Stimulated activated CD4-positive, alpha-beta T cell treated with anti-CD3 and anti-CD28 coated beads, Interleukin-2, amount 100 ng/mL, for 4 hours (primary cell): ENCODE measurements at places on chromosomes 7 and 10.

DNA sequence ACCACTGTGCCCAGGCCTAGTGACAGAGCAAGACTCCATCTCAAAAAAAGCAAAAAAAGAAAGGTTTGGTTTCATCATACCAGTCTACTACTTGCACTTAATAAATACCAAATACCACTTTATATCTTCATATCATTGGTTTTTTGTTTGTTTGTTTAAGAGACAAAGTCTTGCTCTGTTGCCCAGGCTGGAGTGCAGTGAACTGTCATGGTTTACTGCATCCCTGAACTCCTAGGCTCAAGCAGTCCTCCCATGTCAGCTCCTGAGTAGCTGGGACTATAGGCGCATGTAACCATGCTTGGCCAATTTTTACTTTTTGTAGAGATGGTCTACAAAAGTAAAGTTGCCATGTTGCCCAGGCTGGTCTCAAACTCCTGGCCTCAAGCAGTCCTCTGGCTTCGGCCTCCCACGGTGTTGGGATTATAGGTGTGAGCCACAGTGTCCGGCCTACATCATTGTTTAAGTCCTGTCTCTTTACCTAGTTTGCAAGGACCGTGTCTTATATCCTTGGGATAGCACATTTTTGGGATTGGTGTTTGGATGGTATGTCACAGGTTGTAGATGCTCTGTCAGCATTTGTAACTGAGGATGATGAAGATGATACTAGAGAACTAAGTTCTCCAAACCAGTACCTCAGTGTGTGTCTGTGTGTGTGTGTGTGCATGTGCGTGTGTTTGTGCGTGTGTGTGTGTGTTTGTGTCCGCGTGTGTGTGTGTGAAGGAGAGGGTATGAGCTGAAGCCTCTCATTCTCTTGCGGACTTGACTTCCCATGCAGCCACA, 9.3 kb downstream of the LMTK2 start:
- no peak for DNase-seq

GRCh38 chr7:47804767-47805545, 143.3 kb downstream of the PKD1L1 start:
- no peak for DNase-seq

- no peak for DNase-seq
Observed at GRCh38 chr10:44898665-44899064, 12.5 kb upstream of the TMEM72 start.

DNA sequence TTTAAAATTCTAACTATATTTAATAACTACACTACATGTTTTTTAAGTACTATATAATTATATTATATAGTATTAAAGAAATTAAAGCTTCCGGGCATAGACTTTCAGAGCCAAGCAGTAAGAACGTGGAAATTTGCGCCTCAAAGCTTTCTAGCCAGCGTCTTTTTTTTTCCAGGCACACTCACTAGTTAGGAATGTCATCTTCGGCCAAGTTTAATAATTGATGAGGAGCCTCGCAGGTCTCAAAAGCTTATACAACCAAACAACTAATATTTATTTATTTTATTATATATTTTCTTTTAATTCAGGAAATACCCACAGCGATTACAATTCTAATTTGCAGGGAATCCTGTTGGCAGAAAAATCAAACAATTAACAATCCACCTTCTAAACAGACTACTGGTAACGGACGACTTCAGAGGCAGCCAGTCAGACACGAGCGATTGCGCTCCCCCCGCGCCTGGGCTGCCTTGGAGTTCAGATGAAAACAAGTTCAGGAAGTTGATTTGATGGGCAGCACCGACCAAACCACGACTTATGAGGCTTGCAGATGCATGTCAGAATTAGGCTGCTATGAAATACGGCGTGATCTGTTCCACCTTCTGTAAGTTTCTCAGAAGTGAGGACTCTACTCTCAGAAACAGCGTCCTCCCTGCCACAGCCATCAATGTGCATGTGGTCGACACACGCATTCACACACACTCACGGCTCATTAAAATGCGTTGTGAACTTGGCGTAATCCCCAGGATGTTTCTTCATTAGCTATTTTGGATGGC, 431.8 kb upstream of the MGMT start:
- DNase-seq, result peak; percentile 22

- DNase-seq, result no peak
Observed at GRCh38 chr7:27737616-27738015, 2.3 kb upstream of the TAX1BP1 start.

DNA sequence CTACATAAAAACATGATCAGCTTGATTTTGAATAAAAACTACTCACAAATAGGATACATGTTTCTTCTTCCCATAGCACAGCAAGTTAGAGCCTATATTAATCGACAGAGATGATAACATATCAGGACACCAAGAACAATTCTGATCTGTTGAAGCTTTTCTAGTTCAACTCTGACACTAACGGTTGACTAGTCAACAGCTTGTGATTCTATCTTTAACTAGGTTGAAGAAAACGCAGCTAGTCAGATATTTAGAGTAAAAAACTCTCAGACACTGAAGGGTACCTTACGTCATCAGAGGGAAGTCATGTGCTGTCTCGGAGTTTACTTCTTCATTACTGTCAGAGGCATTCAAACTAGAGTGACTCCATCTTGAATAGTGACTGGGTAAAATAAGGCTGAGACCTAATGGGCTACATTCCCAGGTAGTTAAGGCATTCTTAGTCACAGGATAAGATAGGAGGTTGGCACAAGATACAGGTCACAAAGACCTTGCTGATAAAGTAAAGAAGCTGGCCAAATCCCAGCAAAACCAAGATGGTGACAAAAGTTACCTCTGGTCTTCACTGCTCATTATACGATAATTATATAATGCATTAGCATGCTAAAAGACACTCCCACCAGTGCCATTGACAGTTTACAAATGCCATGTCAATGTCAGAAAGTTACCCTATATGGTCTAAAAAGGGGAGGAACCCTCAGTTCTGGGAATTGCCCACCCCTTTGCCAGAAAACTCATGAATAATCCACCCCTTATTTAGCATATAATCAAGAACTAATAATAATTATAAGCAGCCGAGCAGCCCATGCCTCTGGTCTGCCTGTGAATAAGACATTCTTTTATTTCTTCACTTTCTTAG, 21.3 kb downstream of the CCDC71L start:
- DNase-seq, result no peak

GRCh38 chr7:23333671-23334246, 34.6 kb downstream of the MALSU1 start:
- DNase-seq, result no peak

DNA sequence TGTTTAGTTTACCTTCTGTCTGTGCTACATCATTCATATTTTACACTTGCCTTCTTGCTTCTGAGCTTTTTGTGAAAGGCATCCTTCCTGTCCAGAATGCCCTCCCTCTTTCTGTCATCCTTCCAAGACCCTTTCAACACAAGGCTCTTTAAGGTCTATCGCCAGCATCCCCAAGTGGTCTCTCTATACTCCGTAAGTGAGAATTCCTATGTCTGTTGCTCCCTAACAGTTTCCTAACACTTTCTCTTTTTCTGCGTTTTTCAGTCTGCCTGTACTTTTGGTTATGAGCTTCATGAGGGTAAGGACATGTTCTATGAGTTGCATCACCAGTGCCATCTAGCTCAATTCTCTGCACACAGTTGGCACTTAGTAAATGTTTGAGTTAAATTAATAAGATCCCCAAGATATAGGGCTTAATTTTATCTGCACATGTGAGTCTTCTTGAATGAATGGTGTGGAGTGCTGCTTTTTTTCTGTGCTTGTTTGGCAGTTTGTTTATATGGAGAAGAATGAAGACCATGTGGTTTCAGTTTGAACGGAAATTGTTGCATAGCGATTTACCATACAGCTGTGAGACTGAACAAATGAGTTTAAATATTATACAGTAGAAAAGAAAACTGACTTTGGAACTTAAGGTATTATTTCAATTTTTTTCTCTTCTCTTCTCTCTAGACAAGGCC, 29.4 kb downstream of the RABGEF1 start:
- DNase-seq, result no peak

DNA sequence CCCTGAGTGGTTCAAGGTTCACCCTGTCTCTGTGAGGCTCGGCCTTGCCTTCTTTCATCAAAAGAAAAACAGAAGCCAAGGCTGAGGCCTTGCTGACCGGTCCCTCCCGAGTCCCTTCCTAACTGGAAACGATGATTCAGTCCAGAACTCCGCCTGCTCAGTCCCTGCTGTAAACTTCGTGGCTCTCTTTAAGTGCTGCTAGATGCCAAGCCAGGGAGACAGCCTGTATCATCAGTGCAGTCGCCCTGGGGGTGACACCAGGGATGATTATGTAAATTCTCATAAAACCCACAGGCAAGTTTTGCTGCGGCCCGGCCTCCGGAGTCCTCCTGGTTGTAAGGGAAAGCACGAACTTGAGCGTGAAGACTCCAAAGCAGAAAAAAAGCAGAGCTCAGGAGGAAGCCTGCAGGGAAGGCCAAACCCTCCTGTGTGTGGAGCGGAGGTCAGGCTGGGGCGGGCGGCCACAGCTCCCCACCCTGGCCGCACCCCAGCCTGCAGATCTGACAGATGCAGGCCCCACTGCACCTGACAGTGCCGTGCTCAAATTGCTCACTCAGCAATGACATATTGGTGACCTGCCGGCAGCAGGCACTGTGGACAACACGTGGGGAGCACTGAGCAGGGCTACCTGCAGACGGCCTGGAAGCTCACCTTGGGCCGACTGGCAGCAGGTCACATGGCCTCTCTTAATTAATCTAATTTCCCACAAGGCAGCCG, 123.4 kb downstream of the DYNC2I1 start:
- DNase-seq, result no peak

DNA sequence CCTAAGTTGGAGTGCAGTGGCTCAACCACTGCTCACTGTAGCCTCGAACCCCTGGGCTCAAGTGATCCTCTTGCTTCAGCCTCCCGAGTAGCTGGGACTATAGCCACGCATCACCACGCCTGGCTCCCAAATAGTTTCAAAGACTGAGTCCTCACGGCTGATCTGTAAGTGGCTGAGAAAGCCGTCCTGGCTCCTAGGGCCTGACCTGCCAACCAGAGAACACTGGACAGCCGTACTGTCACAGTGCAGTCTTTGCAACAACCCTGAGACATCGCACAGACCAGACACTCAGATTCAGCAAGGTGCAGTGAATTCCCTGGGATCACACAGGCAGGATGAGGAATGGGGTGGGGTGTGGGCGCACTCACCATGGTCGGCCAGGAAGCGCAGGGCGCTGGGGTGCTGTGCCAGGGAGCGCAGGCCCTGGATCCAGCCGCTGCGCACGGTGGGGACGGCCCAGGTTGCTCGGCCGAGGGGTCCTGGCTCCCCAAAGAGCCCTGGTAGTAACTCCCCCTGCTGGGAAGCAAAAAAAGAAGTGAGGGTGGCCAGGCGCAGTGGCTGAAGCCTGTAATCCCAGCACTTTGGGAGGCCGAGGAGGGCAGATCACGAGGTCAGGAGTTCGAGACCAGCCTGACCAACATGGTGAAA, 10.7 kb downstream of the BRAT1 start:
- no peak for DNase-seq

GRCh38 chr7:69674701-69675182, 76.5 kb downstream of the AUTS2 start:
- DNase-seq, result no peak

- no peak for DNase-seq
Observed at GRCh38 chr10:17792991-17793390, 16.2 kb upstream of the MRC1 start.

- no peak for DNase-seq
Observed at GRCh38 chr10:91799612-91799975, 1.4 kb downstream of the TNKS2 start.

DNA sequence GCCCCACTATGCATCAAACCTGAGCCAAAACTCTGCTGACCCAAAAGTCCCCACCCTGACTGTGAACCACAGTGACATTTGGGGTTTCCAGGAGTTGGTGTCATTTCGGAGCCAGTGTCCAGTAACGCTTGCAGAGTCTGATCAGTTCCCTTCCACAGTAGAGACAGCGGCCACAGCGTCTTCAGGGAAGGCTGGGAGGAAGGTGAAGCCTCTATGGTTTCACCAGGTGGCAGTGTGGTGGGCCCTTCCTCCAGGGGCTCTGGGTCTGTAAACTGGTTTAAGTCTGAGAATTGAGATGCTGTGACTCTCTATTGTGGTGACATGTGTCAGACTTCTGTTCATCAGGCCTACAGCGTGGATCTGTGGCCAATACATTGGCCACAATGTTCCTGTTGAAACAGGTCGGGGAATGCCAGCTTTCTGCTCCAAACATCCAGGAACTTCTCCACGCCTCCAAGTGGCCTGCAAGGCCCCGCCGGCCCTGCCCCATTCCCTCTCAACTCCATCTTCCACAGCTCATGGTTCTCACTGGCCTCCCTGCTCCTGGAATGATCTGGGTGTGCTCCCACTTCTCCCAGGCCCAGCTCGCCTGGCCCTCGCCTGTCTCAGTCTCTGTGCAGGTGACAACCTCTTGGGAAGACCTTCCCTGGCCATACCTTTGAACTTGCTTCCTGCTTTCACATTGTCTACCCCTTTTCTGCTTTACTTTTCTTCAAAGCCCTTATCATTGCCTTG, 124.5 kb upstream of the FAM20C start:
- DNase-seq, result no peak

GRCh38 chr10:118310822-118311221, 31.3 kb downstream of the FAM204A start:
- DNase-seq, result no peak

DNA sequence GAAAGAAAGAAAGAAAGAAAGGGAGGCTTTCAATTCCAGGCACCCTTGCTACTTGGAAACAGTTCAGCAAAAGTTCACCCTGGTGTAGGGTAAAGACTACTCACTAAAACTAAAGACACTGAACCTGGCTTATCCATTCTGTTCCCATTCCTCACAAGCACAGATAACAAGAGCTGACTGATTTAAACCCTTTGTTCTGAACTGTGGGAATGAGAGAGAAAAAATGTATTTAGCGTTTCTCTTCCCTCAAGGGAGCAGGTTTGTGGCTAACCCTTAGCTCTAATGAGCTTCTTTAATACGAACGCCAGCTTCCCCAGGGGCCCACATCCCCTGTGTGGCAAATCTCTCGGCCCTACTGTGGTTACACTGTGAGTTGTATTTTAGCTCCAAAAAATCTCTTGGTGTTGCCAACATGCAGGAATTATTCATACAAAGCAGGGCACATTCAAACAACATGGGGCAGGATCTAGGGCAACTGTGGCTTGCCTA, 23.3 kb downstream of the PRTFDC1 start:
- DNase-seq, result no peak

DNA sequence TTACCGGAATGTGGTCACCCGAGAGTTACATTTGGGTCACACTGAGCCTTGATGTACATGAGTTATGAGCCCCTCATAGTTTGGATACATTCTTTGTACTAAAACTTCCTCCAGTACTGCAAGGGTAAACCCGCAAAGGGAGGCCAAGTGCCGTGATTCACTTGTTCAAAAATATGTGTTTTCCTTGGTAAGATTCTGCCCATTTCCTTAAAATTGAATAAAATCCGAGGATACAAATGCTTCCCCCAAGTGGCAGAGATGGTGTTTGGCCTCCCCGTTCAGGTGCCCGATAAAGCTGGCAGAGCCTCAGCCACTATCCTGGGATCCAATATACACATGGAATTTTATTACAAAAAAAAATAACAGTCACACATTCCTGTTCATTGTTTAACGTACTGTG, 268.3 kb downstream of the DIP2C start:
- DNase-seq, result no peak
